ENCODE measurements at places on chromosomes 6 and 20.

DNA sequence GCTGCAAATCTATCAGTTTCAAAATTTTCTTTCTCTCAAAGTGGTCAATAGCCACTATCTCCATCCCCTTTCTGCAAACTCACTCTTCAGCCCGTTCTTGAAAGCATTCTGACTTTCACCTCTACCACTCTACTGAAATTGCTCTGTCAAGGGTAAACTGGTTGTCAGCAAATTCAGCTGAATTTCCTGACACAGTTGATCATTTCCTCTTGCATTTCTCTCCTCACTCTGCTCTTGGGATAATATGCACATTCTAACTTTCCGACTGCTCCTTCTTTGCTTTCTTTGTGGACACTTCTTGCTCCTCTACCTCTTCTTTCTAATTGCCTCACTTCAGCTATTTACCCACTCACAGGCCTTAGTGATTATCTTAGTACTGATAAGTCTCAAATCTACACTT lies 73.7 kb upstream of the TINAG start:
- DNase-seq = no peak

- DNase-seq = no peak
Observed at GRCh38 chr20:63686492-63687321, 9.7 kb upstream of the TNFRSF6B start.

GRCh38 chr6:149212206-149212605 lies 105.3 kb upstream of the TAB2 start:
- no peak for DNase-seq

DNA sequence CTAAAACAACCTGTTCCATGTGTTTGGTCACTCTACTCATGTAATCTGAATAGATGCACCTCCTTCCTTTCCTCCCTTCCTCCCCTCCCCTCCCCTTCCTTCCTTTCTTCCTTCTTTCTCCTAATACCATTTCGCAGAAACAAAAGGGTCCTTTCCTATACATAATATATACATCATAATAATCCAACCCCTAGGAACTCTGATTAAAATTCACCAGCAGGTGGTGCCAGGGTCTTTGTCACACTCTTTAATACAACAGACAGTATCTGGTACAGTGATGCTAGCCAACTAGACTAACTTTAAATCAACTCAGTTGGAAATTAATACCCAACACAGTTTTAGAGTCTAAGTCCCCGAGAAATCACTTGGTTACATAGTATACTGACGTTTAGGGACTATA lies 181.2 kb upstream of the SHLD1 start:
- DNase-seq = peak; percentile 28

- peak; percentile 48 for DNase-seq
Observed at GRCh38 chr6:133916650-133917151, 27.8 kb downstream of the TCF21 start.

- DNase-seq = no peak
Observed at GRCh38 chr6:29965873-29966601, 23.7 kb downstream of the HLA-A start.

- no peak for DNase-seq
Observed at GRCh38 chr20:33757046-33757445, 25.2 kb downstream of the ZNF341 start.

GRCh38 chr20:34514897-34515483 lies 1.2 kb upstream of the DYNLRB1 start:
- no peak for DNase-seq

DNA sequence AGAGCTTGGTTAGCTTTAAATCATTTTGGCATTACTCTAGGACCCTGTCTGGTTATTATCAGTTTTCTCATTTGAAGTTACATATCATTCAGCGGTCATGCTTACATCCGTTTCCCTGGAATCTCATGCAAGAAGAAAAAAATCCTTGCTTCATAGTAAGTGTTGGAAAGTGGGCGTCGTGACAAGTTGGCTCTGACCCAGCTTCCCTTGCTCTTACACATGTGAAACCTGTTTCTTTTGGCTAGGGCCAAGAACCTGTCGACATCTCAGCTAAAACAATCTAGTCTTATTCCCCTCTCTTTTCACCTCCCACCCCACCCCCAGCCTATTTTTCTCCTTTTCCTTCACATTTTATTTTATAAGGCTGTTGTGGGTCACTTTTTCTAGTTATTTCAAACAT lies 45.5 kb downstream of the ANKS1A start:
- DNase-seq = no peak

GRCh38 chr20:50293284-50294139 lies 102.9 kb downstream of the CEBPB start:
- no peak for DNase-seq

GRCh38 chr6:15523679-15524630 lies 138.9 kb downstream of the DTNBP1 start:
- no peak for DNase-seq

- peak; percentile 28 for DNase-seq
Observed at GRCh38 chr6:135002229-135002844, 52.3 kb downstream of the HBS1L start.

GRCh38 chr6:83125425-83125824 lies 58.0 kb downstream of the DOP1A start:
- DNase-seq = no peak

- no peak for DNase-seq
Observed at GRCh38 chr6:104506429-104506828, 353.3 kb downstream of the HACE1 start.

GRCh38 chr6:81557811-81558210 lies 194.7 kb downstream of the TENT5A start:
- no peak for DNase-seq

DNA sequence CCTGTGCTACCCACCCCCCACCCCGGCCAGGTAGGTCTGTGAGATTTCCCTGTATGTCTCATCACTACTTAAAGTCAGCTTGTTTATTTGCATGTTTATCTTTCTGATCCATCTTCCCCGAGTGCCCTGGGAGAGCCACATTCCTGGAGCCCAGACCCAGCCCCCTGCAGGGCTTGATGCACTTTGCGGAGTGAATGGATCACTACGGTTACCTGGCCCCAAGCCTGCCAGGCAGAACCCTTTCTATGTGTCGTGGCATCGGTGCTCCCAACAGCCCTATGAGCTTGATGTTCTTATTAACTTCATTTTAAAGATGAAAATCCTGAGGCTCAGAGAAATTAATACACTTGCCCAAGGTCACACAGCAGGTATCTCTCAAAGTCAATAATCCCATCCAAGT lies 13.6 kb upstream of the SLCO4A1 start:
- no peak for DNase-seq

DNA sequence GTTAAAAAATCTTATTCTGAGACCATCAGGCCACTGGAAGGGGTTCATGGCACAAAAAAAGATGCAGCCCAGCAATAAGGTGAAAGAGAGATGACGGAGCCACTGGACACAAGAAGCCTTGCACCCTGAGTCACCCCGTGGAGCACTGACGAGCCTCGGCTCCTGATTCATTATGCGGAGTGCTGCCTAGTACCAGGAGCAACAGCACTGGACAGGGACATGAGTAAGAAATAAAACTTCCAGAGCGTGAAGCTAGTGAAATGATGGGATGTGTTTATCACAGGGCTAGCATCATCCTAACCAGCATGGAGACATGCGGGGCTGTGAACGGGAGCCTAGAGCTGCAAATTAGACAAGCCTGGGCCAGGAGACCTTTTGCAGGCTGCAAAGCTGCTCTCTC lies 53.3 kb downstream of the RNASET2 start:
- no peak for DNase-seq

DNA sequence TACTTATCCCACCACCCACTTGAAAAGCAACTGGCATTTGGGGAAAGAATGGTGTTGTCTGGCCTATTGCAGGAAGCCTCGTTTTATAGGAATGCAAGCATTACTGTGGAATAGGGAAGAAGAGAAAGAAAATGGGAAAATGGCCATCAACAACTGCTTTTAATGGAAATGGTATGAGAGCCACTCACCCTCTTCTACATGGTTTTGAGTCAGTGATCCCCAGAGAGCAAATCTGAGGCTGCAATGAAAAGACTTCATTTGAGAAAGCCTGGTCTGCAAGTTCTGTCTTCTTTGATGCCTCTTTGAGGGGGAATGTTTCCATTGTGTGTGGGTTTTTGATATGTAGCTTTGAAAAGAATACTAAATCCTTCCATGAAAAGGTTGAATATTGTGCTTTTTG lies 172.3 kb upstream of the HDDC2 start:
- DNase-seq = no peak

GRCh38 chr6:74671558-74672025 lies 534.3 kb downstream of the COL12A1 start:
- DNase-seq = no peak

GRCh38 chr6:118750143-118750542 lies 98.8 kb upstream of the CEP85L start:
- no peak for DNase-seq

- DNase-seq = no peak
Observed at GRCh38 chr6:12769556-12770256, 53.1 kb downstream of the PHACTR1 start.

- no peak for DNase-seq
Observed at GRCh38 chr6:75201901-75202672, 3.8 kb downstream of the COL12A1 start.

Measured in SK-N-MC (cell line).